Activated naive CD8-positive, alpha-beta T cell treated with anti-CD3 and anti-CD28 coated beads, Interleukin-2, amount 10 ng/mL, durations not matched to agents 7 days and 5 days (primary cell): ENCODE measurements at places on chromosomes 2 and 18. TPM values are rescaled to one million over a fixed set of nuclear protein-coding genes. Genes with fewer than 3 reads are reported as not detected.
A peak's percentile ranks its signal among the peaks of the same experiment; 100 is the strongest.

- no peak for DNase-seq
Measured at GRCh38 chr18:33745871-33746545, 168.0 kb downstream of the ASXL3 start.

GRCh38 chr2:136238286-136239078 is 120.5 kb upstream of the CXCR4 start:
- peak; percentile 45 for DNase-seq

DNA sequence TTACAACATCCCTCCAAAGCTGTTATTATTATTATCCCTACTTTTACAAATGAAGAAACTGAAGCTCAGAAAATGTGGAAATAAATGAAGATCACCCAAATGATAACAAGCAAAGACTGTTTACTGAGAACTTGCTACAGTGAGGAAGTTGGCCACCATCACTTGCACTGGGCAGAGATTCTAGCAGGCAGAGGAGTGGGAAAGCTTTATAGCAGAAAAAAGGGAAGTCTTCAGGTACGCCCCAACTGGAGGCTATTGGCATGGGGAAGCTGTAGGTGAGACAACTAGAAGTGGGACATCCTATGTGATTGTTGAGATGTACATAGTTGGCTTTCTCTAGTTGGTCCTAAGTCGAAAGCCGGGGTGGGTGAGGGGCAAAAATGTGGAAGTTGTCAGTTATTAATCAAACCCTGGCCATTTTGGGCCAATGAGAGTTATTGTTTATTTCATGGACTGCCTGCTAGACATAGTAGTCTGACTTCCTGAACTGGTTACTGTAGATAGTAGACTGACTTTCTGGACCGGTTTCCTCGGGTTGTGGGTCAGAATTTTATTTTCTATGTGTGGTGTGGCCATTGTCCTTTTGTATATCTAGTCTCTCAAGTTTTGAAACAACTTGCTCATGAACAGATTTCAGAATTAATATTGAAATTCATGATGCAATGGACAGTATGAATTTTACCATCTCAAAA is 40.2 kb upstream of the STAT4 start:
- no peak for DNase-seq

DNA sequence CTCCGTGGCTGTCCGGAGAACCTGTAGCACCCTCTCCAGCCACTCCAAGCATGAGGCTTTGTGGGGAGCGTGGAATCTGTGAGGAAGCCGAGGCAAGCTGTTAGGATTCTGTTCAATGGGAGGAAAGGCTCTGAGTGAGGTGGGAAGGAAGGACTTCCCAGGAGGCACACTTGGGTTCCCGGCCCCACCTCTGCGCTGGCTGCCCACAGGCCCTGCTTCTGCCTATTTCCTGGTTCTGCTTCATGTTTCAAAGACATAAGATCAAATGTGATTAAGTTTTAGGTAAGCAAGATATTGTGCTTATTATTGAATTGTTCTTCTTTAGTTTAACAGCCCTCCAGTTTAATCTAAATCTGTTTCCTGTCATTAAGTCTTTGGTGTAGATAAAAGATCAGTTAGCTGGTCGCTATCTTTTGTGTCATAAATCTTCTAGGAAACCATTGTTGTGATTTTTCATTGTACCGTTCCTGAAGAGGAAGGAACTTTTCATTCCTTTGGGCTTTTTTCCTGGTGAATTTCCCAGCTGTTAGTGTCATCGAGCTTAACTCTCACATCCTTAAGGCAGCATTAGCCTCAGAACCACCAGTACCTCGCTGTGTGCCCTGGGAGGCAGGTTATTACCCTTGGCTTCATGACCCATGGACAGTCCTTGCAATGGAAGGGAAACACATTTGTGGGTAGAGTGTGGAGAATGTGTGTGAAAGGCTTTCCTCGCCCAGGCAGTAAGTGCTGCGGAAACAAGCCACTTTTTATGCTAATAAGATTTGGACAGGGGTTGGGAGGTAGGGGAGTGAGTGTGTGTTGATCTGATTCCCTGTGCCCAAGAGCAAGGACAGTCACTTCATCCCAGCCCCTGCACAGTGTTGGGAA is 61.9 kb upstream of the ALPP start:
- DNase-seq, result no peak

- DNase-seq, result no peak
Measured at GRCh38 chr2:75246441-75247167, 47.3 kb upstream of the TACR1 start.

- no peak for DNase-seq
Measured at GRCh38 chr2:235343156-235343774, 150.6 kb upstream of the AGAP1 start.

GRCh38 chr2:10471955-10472354 is 23.8 kb upstream of the ODC1 start:
- no peak for DNase-seq

DNA sequence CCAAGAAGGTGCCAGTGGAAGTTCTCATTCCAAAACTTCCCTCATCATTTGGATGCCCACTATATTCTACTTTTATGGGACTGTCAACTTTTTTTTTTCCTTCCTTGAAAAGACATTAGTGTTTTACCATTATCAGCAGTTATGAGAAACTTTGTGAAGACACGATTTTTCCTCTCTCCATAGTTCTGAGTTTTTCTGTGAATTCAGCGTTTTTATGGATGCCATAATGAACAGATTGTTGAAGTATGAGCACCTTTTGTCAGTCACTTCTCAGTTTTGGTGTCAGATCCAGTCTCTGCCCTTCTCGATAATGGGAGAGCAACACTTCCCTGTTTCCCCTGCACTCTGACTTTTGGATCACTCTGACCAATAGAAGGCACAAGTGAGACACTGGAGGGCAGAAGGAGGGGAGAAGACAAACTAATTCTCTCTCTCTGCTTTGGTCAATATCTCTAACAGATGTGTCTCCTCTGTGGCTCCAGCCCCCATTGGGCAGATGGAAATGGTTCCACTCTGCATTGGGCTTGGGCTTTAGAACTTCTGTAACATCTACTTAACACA is 53.5 kb upstream of the FN1 start:
- no peak for DNase-seq

- DNase-seq, result no peak
Measured at GRCh38 chr2:240622060-240622411, 3.2 kb upstream of the GPR35 start.

- DNase-seq, result no peak
Measured at GRCh38 chr2:9837451-9837850, 5.8 kb upstream of the TAF1B start.

Gene EFEMP1
- not detected for total RNA-seq

Gene HES6
- 7.1 TPM for total RNA-seq

Gene ALK
- total RNA-seq, result not detected

Gene DSG1
- not detected for total RNA-seq

Gene MRPS9
- total RNA-seq, result 23.1 TPM

Gene SLC4A3
- not detected for total RNA-seq

Gene GKN1
- not detected for total RNA-seq
